ENCODE measurements at places on chromosomes 16 and 17.

DNA sequence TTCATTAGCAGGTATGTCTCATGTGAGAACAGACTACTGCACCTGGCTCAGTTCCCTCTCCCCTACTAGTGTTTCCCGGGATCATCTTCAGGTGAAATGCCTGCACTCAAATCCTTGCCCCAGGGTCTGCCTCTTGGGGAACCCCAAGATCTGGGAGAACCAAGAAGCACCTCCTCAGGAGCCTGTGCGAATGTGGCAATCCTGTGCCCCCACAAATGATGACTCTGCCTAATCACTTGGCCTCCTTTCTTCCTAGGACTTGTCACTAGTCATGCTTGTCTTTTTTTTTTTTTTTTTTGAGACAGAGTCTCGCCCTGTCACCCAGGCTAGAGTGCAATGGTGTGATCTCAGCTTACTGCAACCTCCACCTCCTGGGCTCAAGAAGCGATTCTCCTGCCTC is 21.7 kb downstream of the ADAD2 start:
- no peak for DNase-seq

GRCh38 chr17:83100220-83100852 is 20.9 kb downstream of the METRNL start:
- no peak for DNase-seq

- no peak for DNase-seq
Observed at GRCh38 chr17:61397086-61397842, 2.4 kb upstream of the TBX2 start.

GRCh38 chr17:43736389-43736788 is 22.2 kb downstream of the SOST start:
- DNase-seq = no peak

DNA sequence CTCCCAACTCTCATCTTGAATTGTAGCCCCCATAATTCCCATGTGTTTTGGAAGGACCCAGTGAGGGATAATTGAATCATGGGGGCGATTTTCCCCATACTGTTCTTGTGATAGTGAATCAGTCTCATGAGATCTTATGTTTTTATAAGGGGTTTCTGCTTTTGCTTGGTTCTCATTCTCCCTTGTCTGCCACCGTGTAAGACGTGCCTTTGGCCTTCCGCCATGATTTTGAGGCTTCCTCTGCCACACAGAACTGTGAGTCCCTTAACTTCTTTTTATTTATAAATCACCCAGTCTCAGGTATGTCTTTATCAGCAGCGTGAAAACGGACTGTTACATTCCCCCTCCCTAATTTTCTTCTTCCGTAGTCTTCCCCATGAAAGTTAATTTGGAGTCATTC is 124.0 kb downstream of the ABCA8 start:
- no peak for DNase-seq

GRCh38 chr16:89420204-89420603 is 70.2 kb downstream of the ANKRD11 start:
- no peak for DNase-seq

DNA sequence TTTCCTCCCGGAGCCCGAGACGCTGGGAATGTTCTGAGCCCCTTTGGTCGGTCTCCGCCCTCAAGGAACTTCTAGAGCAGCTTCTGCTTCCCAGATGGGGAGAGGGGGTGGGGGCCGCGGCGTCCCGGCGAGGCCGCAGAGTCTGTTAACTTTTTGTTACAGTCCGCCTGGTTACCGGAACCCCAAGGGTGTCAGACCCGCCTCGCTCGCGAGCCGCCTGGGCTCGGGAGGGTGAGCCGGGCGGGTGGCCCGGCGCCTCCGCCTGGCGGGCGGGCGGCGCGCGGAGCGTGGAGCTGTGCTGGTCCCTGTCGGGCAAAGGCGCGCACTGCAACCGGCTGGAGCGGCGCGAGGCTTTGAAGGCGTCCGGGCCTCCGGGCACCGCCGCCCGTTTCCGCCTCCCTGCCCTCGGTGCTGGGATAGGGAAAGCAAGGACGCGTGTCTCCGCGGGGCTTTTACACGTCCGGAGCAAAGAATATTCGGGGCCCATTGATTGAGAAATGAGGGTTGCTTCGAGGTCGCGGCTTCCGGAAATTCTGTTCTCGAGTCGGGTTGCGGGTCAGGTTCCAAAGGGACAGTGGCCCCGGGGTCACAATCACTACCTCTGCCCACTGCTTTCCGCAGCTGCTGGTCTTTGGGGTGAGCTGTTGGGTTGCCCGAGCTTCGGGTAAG is 1.7 kb downstream of the HS3ST3B1 start:
- DNase-seq = peak; percentile 66

- no peak for DNase-seq
Observed at GRCh38 chr17:10523064-10523463, 4.7 kb upstream of the MYH1 start.

DNA sequence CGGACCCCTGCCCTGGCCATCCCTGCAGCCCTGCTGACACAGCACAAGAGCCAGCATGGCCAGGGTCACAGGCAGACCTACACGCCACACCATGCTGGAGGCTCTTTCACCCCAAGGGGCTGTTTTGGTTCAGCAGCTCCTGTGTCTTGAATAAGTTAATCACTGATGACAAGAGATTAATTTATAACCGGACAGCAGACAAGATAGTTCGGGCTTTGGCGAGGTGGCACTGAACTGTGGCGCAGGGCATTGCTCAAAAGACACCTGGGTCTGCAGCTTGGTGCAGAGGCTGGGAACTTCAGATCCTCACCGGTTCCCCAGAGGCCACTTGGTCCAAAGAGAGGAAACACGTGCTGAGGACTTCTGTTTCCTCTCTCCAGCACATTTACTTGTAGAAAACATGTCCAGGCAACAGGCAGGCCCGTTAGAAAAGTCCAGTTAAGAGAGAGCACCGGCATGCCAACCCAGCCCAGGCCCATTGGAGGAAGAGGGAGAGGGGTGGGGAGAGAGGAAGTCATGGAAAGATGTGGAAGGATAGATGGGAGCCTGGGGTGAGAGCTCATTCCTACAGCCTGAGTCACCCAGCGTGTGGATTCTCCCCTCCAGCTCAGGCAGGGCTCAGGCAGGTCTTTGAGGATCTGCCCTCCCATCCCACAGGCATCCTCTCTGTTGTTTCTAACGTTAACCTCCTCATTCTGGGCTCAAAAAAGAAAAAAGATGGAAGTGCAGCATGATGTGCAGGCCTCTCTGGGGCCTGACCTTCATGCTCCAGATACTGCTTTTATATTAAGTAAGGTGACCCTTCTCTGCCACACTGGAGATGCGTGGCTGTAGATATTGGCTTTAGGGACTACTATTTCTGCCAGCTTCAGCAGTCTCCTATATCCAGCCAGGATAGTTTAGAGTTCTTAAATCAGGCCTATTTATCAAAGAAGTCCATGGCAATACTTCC is 80.0 kb upstream of the HNF1B start:
- no peak for DNase-seq

- no peak for DNase-seq
Observed at GRCh38 chr16:23052221-23052620, 97.0 kb downstream of the USP31 start.

DNA sequence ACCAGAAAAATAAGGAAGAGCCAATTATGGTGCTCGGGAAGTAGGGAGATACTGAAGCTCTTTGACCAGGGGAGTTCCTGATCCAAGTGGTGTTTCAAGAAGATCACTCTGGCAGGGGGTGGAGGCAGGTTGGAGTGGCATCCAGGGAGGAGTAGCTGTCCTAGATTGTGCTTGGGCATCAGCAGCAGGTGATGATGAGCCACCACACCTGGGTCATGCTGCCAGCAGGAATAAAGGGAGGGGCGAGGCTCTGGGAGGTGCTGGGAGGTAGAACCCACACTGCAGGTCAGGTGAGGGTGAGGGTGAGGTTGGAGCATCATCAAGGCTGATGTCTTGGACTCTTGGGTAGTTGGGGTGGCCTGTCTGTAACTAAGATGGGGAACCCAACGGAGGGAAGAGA is 35.4 kb upstream of the ADGRG1 start:
- no peak for DNase-seq

GRCh38 chr16:84608282-84608681 is 9.6 kb downstream of the COTL1 start:
- no peak for DNase-seq

GRCh38 chr17:305090-305976 is 47.3 kb downstream of the RPH3AL start:
- no peak for DNase-seq

DNA sequence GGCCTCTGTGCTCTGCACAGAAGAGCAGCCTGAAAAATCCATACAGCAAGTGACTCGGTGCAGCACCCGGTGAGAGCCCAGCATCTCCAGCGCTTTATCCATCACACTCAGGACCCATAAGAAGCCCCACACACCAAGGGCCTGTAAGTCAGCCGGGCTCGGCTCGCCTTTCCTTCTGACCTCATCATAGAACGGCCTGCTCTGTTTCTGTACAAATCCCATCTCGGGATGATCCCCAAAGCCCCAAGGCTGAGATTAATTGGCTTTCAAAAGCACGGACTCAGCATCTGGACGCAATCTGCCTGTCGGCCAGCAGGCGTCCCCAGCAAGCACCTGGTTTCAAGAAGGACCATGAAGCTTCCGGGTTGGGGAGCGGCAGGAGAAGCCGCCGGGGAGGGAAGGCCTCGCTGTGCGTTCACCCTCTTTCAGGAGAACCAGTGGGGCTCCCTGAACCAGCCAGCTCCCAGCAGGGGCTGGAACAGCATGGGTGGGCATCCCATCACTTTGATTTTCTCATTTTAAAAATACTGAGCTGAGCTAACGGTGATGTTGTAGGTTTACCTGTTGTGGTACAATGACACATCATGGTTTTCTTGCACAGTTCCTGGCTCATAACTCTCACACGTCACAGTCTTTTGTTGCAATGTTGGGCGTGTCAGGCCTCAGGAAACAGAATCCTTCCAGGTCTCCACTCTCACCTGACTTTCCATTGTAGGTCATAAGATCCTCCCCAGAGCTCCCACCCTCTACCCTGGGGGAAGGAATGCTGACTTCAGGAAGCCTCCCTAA is 6.7 kb downstream of the CCDC57 start:
- peak; percentile 23 for DNase-seq

- no peak for DNase-seq
Observed at GRCh38 chr17:13626703-13627102, 25.0 kb upstream of the HS3ST3A1 start.

DNA sequence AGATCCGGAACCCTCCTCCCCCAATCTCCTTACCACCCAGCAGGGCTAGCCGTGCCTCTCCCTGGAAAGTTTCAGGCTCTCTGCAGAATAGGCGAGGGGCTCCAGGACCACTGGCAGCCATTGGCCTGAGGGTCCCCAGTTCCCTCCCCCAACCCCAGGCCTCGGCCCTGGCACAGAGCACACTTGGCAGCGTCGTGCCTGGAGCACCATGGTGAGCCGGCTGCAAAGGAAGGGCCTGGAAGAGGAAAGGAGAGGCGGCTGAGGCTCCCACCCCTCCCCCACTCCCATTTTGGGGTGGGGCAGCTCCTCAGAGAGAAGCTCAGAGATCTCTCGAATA is 369 bp upstream of the BTBD17 start:
- no peak for DNase-seq

GRCh38 chr17:16286947-16287562 is 66.2 kb downstream of the CENPV start:
- no peak for DNase-seq

- DNase-seq = no peak
Observed at GRCh38 chr16:28003021-28003865, 60.3 kb downstream of the GSG1L start.

DNA sequence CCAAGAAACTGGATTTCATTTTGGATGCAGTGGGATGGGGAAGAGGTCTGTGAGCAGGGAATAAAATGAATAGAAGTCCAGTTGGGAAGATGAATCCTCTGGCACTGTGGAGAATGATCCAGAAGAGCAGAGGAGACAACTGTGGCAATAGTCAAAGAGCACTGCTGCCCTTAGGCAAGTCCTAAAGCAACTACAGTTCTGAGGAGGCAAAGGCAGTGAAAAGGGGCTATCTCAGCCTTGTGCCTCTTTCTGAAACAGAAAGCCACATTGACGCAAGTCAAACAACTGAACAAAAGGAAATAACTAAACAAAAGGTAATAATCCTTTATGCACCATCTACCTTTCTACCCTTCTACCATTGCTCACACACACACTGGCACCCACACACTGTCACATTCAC is 238.0 kb upstream of the AXIN2 start:
- no peak for DNase-seq

GRCh38 chr17:82475458-82475857 is 16.9 kb downstream of the NARF start:
- no peak for DNase-seq

DNA sequence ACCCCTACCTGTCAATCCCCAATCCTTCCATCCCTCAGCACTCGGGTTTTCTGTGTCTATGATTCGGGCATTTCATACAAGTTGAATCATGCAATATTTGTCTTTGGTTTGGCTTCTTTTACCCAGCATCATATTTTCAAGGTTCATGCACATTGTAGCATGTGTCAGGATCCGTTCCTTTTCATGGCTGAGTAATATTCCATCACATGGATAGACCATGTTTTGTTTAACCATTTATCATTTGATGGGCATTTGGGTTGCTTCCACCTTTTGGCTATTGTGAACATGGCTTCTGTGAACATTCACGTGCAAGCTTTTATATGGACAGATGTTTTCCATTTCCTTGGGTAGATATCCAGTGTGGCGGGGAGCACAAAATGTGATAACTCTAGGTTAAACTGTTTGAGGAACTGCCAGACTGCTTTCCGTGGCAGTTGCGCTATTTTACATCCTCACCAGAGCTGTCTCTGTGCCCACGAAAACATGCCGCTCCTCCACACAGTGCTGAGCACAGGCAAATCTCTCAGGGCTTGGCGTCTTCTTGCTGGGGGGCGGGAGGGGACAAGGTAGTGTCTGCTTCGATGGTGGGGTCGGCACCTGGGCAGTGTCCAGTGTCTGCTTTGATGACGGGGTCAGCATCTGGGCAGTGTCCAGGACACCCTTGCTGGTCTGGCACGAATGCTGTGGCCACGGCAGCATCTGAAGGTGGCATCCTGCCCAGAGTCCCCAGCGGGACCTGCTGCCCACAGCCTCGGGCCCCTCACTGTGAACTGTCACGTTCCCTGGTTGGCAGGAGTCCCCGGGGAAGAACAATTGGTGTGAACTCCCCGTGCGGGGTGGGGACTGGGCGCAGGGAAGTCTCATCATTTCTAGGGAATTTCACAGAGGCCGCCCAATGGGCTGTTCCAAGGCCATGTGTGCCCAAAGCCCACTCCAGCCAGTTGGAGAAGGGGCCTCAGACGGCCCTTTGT is 32.4 kb upstream of the JPH3 start:
- DNase-seq = no peak

- no peak for DNase-seq
Observed at GRCh38 chr17:1705004-1705403, 5.2 kb downstream of the TLCD2 start.

GRCh38 chr16:23595246-23595950 is 718 bp downstream of the NDUFAB1 start:
- no peak for DNase-seq

Data from activated CD4-positive, CD25-positive, alpha-beta regulatory T cell (primary cell).